ENCODE measurements at places on chromosomes 5 and 9. TPM values are rescaled to one million over a fixed set of nuclear protein-coding genes. Genes with fewer than 3 reads are reported as not detected.
A peak's percentile ranks its signal among the peaks of the same experiment; 100 is the strongest.

MEF2C gene
- total RNA-seq = 66.9 TPM

EIF4E1B gene
- total RNA-seq = not detected

HMCN2 gene
- total RNA-seq = 21.1 TPM

ROR2 gene
- 69.1 TPM for total RNA-seq

PCA3 gene
- total RNA-seq = not detected

C5orf47 gene
- total RNA-seq = not detected

C1QTNF2 gene
- 3.9 TPM for total RNA-seq

PKN3 gene
- 2.3 TPM for total RNA-seq

- no peak for ATAC-seq
These were observed 54.1 kb downstream of the AP3S1 start for GRCh38 chr5:115895821-115896220.

- peak; percentile 88 for ATAC-seq
These were observed 1.4 kb upstream of the SMIM27 start for GRCh38 chr9:32550562-32551275.

GRCh38 chr9:132969783-132970182 is 8.7 kb upstream of the GFI1B start:
- ATAC-seq = no peak

GRCh38 chr5:20041326-20042274 is 53.6 kb upstream of the CDH18 start:
- ATAC-seq = no peak

GRCh38 chr5:15525703-15526275 is 25.8 kb downstream of the FBXL7 start:
- no peak for ATAC-seq

DNA sequence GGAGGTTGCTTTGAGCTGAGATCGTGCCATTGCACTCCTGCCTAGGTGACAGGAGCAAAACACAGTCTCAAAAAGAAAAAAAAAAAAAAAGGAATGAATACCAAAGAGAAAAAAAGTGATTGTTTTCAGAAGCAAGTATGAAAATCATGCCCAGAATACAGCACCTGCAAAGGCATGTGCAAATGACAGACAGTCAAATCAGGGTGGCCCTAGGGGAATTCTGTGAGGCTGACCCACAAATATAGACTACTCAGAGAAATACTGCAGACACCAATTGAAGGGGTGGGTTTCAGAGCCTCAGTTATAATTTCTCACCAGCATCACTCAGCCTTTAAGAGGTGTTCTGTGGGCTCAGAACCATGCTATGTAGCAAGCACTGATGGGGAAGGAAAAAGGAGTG is 28.6 kb downstream of the DCAF12 start:
- no peak for ATAC-seq

- ATAC-seq = no peak
These were observed 427 bp downstream of the RBM27 start for GRCh38 chr5:146203872-146204192.

DNA sequence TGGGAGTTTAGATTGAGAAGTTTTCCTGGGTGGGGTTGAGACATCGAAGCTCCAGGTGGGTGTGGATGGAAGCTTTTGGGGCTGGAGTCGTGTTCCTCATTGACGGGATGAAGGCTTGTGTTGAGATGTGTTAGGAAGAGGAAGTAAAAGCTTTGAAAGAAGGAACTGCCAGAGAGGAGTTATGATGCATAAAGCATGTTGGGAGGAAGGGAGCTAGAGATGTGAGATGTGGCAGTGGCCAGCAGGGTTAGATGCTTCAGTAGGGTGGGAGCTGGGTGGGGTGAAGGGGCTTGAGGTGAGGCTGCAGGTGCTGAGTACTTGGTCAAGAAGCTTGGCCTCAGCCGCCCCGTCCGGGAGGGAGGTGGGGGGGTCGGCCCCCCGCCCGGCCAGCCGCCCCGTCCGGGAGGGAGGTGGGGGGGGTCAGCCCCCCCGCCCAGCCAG is 56.7 kb downstream of the HSPA4 start:
- no peak for ATAC-seq

GRCh38 chr5:172634106-172634899 is 6.8 kb upstream of the NEURL1B start:
- no peak for ATAC-seq

- ATAC-seq = peak; percentile 69
These were observed 155.8 kb upstream of the SMIM23 start for GRCh38 chr5:171629628-171630349.

GRCh38 chr9:132857616-132858342 is 20.3 kb downstream of the AK8 start:
- ATAC-seq = no peak

DNA sequence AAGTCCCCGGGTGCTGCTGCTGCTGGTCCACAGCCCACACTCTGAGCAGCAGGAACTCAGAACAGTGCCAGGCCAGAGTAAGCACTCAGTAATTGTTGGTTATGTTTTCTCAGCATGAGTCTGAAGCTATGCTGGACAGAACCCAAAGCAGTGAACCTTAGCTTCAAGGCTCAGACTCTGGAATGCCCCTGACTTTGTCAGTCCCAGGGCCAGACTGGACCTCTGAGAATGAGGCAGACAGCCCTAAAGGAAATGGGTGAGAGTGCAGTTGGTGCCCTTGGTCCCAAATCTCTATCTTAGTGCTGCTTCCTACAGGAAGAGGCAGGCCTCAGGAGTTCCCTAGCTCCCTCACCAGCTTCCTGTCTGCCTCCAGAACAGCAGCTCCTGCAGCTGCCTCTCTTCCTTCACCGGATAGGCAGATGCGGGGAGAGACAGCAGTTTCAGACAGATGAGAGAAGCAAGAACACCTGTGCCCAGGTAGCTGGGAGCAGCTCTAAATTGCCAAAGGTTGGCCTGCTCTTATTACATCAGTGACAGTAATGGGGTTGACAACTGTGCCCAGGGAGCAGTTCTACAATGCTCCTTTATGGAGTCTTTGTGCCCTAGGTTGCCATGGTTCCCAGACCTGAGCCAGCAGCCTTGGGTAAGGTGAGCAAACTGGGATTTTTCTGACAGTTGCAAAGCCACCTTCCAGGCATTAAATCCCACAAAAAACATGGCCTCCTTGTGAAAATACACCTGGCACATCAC is 82.2 kb upstream of the CXCL14 start:
- no peak for ATAC-seq

- ATAC-seq = no peak
These were observed 1.7 kb upstream of the ACTL7A start for GRCh38 chr9:108860354-108860753.

DNA sequence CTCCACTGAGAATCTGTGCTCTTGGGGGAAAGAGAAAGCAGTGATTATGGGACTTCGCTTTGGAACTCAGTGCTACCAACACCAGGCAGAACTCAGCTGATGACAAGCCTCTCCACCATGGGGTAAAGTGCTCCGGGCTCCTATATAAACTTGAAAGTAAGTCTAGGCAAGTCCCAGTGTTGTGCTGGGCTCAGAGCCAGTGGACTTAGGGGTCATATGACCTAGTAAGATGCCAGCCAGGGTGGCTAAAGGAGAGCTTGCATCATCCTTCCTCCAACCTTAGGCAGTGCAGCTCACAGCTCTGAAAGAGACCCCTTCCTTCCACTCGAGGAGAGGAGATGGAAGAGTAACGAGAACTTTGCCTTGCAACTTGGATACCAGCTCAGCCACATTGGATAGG is 35.1 kb upstream of the FREM1 start:
- no peak for ATAC-seq

- ATAC-seq = no peak
These were observed 235.6 kb downstream of the SPOCK1 start for GRCh38 chr5:137263371-137264005.

- ATAC-seq = peak; percentile 8
These were observed 4.5 kb downstream of the EGR1 start for GRCh38 chr5:138469540-138470321.

- no peak for ATAC-seq
These were observed 36.3 kb downstream of the GOLM1 start for GRCh38 chr9:86062845-86063693.

DNA sequence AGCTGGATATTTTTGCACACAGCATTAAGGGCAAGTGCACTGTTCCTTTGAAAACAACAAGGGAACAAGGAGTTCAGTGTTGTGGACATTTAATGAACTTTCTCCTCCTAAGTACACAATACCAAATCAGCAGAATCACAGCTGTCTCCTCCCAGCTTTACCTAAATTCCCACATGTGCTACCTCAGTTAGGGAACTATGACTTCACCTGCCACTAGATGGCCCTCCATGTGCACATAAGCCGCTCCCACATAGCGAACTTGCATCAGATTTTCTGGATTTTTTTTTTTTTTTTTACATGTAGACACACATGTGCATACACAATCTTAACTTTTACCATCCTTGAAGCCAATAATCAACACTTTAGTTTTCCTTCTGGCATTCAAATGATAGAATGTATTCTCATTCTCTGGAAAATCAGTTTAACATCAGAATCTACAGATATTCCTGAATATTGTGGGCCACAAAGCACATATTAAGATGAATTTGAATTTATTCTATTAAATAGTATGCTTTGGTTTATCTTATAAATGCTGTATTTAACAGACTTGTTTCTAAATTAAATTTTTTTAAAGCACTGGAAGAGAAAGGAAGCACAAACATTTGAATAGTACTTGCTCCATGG is 123.6 kb downstream of the PALM2AKAP2 start:
- ATAC-seq = no peak

All from gastroesophageal sphincter (tissue), 4 donors.